ENCODE measurements at places on chromosomes 4 and X.

GRCh38 chrX:54223581-54223980, 40.5 kb upstream of the FAM120C start:
- DNase-seq = no peak

DNA sequence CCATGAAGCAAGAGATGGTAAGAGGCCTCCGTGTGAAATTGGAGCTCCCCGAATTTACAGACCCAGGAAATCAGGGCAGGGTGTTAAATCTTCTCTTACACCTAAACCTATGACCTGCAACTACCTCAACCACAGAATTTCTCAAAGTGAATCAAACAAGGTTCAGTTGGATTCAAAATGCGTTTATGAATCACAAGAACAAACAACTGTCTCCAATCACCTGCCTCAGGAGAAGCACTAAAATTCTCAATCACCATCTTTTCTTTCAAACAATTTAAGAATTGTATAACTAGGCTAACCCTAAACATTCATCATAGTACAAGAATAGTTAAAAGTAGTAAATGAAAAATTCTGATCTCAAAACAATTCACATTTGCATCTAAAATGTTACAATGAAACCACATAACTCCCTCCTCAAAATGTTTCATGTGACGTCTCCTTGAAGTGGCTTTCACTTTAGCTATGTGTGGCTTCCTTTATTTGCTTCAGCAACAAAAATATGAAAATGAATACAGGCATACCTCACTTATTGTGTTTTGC, 19.2 kb downstream of the PPP3CA start:
- DNase-seq = no peak

- no peak for DNase-seq
These were observed 210.1 kb upstream of the NHS start for GRCh38 chrX:17164941-17165340.

DNA sequence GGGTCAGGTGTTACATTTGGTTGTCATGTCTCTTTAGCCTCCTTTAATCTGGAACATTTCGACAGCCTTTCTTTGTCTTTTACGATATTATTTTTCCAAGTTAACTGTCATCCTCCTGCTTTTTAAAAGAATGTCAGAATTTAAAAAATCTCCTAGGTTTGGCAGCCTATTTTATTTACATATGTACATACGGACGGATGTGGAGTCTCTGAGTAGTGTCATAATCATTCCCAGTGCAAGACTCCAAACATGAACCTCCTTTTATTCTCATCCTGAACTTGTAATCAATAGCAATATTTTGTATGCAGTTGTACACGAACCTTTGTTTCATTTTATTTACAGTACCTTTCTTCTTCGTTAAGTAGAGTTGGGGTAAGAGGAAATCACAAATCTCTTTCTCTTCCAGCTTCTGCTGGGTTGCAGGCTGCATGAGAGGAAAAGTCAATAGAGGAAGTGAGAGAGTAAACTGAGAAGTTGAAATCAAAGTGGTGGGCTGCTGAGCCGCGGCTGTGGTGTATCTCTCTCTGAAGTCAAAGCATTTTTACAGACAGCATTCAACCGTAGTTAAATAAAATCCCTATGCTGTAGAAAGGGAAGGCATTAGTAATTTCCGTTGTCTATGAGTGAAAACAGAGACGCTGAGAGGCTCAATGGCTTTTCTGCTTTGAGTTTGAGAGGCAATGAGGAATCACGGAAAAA, 53.9 kb upstream of the RPS6KA3 start:
- no peak for DNase-seq

Data from stimulated activated CD4-positive, alpha-beta T cell treated with anti-CD3 and anti-CD28 coated beads, Interleukin-15, amount 100 ng/mL, for 1 hour (primary cell).